ENCODE measurements at places on chromosomes 11 and 22.

DNA sequence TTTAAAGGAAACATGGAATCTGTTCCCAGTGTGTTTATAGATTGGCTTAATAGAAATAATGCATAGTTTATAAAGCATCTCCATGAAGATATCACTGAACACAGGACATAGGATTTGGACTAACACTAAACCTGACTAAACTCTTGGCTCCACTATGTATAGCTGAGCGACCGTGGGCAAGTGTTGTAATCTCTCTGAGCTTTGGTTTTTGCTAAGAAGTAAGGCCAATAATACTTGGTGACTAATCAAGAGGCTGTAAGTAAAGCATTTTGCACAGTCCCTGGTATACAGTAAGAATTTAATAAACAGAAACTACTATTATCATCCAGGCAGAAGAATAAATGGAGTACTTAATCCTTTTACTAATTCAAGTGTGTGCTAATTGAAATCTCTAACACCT is 125.5 kb upstream of the MTMR2 start:
- no peak for DNase-seq

GRCh38 chr11:44120169-44120568 is 24.7 kb downstream of the EXT2 start:
- DNase-seq, result no peak

DNA sequence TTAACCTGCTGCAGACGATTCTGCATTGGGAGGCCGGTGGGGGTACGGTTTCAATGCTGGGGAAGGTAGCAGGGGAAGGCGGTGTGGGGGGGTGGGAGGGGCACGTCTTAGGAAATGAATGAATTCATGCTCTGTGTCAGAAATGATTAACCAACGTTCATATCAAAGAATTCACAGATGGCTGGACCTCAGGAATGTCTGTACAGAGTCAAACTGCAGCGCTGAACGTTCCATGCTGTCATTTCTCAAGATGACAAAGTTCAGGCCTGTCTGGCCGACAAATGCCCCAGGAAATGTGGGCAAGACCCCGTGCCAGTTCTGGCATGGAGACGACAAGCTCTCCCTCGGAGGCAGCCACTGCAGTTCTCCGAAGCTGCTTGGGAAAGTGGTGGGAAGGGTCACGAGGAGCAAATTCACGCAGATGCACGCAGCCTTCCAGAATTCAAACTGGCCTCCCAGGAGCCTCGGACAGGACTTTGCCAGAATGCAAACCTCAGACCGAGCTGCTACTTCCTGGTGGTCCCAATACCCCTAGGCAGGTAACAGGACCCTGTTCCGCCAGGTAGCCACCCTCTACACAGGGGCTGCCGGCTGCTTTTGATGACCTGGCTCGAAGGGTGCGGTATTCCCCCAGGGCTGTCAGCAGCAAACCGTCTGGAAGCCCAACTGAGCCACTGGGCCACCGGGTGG is 81.5 kb downstream of the TRMU start:
- no peak for DNase-seq

DNA sequence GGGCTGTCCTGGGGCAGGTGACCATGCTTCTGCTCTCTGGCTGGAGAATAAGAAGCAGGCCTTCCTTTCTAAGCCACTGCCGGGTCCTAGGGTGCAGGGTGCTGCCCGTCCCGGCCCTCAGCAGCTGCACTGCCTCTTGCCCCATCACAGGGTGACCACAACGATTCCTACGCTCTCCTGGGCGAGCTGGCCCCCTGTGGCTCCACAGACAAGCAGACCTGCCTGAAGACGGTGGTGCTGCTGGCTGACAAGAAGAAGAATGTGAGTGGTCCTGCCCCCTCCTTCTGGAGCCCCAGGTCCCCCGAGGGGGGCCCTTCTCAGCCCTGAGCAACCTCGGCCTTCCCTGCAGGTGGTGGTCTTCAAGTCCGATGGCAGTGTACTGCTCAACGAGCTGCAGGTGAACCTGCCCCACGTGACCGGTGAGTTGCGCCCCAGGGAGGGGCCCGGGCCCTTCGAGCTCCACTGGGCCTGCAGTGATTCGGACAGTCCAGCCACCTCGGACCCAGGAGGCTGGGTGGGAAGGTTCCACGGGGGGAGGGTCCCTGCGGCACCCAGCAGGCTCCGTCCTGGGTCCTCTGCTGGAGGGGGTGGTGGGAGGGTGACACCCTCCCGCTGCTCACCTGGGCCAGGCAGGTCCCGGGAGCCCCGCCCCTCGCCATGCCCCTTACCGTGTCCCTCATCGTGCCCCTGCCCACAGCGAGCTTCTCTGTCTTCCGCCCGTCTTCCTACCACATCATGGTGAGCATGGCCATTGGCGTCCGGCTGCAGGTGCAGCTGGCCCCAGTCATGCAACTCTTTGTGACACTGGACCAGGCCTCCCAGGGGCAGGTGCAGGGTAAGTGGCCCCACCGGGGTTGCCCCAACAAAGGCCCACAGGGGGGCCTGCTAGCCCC is 8.3 kb downstream of the MUC2 start:
- no peak for DNase-seq

DNA sequence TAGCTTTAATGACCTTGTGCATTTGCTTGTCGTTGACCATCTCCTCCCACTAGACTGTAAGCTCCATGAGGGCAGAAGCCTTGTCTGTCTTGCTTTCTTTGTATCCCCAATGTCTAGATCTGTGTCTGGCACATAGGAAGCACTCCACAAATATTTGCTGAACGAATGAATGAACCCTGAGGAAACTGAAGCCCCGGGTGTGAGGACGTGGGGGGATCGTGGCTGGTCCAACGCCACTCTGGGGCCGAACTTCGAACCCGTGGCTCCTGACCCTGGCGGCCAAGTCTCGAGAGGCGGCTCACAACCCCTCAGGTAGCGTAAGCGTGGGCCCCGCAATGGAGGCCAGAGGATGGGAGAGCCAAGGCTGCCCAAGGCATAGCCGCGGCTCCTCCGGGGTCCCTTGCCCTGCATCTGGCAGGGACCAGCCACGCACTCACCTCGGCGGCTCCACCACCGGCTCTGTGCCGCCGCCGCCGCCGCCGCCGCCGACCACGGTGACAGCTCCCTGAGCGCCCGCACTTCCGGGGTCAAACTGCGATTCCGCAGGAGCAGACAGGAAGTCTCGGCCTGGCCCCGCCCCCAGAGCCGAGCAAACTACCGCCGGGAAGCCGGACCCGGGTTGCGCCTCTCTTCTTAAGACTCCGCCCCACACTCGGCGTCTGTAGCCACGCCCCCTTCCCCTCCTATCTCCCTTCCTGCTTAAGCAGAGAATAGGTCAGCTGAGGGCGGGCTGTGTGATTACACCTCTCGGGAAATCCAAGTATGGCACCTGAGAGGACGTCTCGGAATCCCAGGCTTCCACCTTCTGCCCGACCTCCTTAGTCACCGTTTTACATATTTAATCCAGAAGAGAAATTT is at the start of gene ASCC2:
Gene ASCC2 (minus strand): TSS at position 534 of the 858 bp plus-strand sequence. CDS start 5,949 bp downstream, outside the sequence.
- DNase-seq, result peak; percentile 83

GRCh38 chr11:67544616-67545242 is 21.5 kb upstream of the CABP2 start:
- DNase-seq, result no peak
